ENCODE measurements at places on chromosomes 7 and 10.

GRCh38 chr7:146249272-146249671, 132.7 kb downstream of the CNTNAP2 start:
- DNase-seq = no peak

DNA sequence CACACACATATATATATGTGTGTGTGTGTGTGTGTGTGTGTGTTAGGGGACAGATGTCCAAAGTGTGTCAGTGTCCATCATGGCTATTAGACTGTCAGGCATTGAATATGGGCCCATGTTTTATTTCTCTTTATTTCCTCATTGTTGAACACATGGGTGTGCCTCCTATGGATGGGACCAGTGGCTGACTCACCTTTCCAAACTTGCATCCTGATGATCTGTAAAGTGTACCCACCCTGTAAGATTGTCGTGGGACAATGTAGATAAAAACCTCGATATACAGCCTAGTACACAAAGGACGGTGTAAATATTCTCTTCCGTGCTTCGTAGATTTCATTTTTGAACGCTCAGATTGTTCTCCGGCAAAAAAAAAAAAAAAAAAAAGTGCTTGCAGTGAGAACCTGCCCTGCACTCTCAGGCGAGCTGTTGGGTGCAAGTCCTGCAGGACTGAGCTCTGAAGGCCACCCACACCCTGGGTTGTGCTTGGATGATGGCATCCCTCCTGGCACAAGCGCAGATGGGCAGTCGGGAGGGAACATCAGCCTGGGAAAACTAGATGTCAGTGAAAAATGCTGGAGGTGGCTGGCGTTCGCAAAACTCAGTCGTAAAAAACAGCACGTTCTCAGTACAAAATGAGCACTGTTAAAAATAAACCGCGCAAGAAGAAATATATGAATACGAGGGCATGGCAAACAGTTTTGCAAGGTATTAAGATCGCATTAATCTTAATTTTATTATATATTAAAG, 166.9 kb downstream of the CUX1 start:
- DNase-seq = no peak

DNA sequence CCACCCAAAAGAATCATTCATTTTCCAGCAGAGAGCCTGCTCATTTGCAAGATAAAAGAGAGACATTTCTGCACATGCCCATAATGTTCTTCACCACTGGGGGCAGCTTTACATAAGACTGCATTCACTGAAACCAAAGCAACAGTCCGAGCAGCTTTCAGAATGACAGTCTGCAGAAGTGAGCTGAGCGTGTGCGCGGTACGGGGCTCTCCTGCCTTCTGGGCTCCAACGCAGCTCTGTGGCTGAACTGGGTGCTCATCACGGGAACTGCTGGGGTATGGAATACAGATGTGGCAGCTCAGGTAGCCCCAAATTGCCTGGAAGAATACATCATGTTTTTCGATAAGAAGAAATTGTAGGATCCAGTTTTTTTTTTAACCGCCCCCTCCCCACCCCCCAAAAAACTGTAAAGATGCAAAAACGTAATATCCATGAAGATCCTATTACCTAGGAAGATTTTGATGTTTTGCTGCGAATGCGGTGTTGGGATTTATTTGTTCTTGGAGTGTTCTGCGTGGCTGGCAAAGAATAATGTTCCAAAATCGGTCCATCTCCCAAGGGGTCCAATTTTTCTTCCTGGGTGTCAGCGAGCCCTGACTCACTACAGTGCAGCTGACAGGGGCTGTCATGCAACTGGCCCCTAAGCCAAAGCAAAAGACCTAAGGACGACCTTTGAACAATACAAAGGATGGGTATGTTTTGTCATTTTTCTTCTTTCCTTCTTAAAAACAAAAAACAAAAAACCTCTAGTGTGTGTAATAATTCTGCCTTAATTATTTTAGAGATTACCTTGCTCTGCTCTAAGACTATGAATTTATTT, at the start of gene LRRTM3:
Gene LRRTM3 (plus strand): TSS at position 141 of the 820 bp plus-strand sequence.
- peak; percentile 83 for DNase-seq

DNA sequence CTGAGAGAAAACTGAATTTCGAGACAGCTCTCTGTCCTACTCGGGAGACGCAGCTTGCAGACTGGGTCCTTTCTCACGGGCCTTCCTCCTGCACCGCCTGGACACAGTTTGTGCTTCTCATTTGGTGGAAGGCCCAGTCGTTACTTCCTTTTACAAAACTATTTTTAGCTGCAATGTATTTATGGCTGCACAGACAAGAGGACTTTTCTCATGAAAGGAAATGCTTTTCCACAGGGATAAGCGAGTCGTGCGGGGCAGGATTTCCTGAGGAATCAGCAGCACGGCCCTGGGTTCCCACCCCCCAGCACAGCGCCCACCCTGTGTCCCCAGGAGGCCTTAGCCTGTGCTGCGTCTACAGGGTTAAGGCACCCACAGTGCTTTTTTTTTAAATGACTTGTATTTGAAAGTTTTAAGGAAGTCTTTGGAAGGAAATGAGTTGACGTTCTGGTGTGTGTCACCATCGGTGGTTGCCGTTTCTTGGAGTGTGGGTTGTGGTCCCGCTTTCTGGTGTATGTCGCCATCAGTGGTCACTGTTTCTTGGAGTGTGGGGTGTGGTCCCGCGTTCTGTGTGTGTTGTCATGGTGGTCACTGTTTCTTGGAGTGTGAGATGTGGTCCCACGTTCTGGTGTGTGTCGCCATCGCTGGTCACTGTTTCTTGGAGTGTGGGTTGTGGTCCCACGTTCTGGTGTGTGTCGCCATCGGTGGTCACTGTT, 50.9 kb downstream of the INPP5A start:
- no peak for DNase-seq

DNA sequence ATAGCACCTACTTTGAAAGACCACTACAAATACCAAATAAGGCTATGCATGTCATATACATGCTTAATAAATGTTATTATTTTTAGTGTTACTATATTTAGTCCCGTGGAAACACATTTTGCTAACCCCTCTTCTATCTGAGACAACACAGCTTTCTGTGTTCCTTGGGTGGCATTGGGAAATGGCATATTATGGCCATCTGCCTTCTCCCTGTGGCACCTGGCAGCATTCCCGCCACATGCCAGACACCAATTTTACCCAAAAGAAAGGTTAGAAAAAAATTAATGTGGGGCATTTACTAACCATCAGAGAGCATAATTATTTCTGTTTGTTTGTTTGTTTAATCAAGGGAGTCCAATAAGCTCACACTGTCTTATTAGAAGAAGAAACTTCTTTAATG, 168.6 kb upstream of the ETV1 start:
- DNase-seq = no peak

- DNase-seq = no peak
Measured at GRCh38 chr10:27503498-27504006, 552 bp upstream of the RAB18 start.

GRCh38 chr10:50857579-50857978, 27.8 kb downstream of the A1CF start:
- DNase-seq = no peak

- DNase-seq = peak; percentile 70
Measured at GRCh38 chr7:16504019-16504418, 22.6 kb upstream of the LRRC72 start.

- peak; percentile 47 for DNase-seq
Measured at GRCh38 chr7:23106057-23106822, 655 bp downstream of the KLHL7 start.

DNA sequence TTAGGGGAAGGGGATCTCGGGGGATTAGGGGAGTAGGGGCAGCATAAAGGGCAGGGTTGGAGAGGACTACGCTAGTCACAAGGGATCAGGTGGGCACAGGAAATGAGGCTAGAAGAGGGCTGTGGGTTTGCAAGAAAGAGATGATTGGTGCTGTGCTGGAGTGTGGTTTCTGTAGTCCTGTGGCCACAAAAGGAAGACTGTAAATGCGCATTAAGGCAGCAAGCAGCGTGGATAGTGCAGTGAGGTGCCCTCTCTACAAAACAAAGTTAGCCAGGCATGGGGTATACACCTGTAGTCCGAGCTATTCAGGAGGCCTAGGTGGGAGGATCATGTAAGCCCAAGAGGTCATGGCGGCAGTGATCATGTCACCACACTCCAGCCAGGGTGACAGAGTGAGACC, 212.1 kb downstream of the MLLT10 start:
- DNase-seq = no peak

GRCh38 chr10:88553116-88553752, 29.9 kb downstream of the RNLS start:
- peak; percentile 52 for DNase-seq

DNA sequence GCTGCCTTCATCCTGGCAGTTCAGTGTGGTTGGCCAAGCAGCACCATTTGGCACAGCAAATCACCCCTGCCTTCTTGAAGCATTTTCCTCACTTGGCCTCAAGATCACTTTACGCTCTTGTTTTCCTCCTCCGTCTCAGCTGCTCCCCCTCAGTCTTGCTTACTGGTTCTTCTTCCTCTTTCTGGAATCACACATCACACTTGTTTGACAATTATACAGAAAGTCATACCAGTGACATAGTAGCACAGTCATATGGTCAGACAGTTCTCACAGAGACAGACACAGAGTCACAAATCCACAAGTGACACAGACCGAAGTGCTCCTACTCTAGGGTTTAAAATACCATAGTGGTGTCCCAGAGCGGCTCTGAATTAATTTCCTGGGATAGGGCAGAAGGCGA, 43.8 kb upstream of the ARL4A start:
- no peak for DNase-seq

- DNase-seq = no peak
Measured at GRCh38 chr7:117250801-117251200, 72.1 kb downstream of the WNT2 start.

GRCh38 chr10:79312601-79313187, 34.6 kb upstream of the PPIF start:
- DNase-seq = no peak

DNA sequence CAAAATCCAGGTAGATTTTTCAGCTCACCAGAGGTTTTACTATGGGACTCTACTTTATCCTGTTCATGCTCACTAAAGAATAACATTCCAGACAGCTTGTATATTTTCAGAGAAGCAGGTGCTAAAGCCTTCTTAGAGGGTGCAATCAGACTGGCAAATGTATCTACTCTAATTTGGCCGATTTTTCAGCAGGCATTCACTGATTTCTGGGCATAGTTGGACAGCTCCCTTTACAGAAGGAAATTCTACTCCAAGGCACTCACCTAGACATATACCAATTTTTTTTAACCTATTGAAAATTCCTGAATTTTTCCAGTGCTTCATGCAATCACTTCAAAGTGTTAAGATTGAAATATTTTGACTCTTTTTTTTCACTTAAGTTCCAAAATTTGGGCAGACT, 3.8 kb upstream of the CNTNAP2 start:
- no peak for DNase-seq

- no peak for DNase-seq
Measured at GRCh38 chr7:41674505-41675023, 28.3 kb downstream of the INHBA start.

- DNase-seq = no peak
Measured at GRCh38 chr10:117830787-117831212, 215.9 kb downstream of the RAB11FIP2 start.

GRCh38 chr10:11012421-11013295, 5.0 kb upstream of the CELF2 start:
- no peak for DNase-seq

DNA sequence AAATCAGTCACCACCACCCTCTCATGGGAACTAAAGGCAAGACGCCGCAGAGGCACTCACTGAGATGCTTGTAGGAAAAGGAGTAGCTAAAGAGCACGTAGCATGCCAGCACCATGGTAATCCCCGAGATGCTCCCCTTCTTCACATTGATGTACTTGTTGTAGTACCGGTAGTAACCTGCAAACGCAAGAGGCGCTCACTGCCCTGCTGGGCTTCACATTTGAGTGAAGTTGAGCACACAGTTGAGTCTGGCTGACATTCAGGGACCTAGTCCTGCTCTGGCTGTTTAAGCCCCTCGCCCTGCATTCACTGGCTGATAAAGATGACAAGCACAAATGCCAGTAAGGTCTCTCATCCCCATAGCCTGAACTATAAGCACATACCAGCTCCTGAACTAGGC, 6.9 kb downstream of the ATP5MF start:
- no peak for DNase-seq

GRCh38 chr7:20561908-20562307, 53.6 kb upstream of the ABCB5 start:
- DNase-seq = no peak

Measured in urothelium cell line (cell line).